CD14-positive monocyte (primary cell): ENCODE measurements at places on chromosomes 5 and 9.

DNA sequence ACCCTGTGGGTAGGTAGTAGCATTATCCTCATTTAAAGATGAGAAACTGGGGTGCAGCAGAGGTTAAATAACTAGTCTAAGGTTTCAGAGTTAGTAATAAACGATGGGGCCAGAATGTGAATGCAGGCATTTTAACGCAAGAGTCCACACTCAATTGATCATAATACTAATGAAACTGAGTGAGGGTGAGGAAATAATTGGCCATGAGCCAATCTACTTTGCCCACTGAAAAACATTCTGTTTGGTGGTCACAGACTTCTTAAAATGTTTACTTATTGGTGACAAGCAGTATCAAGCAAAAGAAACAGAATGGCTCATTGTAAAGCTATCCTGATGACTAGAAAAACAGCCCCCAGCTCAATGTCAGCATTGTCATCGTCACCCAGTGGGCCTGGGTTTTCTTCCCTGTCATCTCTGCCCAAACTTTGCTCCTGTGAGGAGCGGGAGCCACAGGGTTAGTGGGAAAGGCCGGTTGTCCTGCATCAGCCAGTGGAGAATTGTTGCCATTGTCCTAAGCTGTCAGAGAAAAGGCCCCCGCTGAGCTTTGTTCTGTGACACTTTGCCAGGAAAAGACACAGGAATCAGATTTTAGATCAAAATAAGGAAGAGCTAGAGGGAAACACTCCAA lies 77.3 kb upstream of the MAN2A1 start:
- DNase-seq, result no peak

GRCh38 chr5:179421144-179421901 lies 76.1 kb upstream of the ADAMTS2 start:
- DNase-seq, result no peak

DNA sequence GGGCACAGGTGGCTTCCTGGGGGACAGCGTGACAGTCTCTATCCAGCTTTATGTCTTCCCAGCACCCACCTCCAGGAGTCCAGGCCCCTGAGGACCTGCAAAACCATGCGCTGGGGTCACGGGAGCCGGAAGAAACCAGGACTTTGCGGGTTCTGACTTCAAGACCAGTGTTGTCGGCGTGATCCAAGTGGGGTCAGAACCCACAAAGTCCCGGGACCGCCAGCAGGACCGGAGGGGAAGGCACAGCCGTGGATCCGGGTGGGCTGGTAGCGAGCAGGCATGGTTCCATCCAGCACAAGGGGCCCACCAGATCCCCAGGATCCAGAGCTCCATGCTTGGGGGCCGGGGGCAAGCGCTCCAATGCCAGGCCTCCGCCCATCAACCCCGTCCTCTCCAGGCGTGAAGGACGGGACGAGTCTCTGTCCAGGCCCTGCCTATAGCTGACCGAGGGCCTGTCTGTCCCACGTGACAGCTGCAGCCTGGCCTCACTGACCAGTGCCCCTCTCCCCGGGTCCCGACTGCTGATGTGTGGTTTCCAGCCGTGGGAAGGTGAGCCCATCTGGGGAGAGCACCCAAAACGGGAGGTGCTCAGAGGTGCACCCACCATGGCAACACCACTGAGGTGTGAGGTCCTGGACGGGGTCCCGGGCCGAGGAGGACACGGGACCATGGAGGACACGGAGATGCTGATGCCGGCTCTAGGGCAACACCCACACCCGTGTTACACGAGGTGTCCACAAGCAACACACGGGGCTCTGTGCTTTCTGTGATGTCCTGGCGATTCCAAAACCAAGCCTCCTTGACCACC lies 48.9 kb downstream of the SLC12A7 start:
- no peak for DNase-seq

DNA sequence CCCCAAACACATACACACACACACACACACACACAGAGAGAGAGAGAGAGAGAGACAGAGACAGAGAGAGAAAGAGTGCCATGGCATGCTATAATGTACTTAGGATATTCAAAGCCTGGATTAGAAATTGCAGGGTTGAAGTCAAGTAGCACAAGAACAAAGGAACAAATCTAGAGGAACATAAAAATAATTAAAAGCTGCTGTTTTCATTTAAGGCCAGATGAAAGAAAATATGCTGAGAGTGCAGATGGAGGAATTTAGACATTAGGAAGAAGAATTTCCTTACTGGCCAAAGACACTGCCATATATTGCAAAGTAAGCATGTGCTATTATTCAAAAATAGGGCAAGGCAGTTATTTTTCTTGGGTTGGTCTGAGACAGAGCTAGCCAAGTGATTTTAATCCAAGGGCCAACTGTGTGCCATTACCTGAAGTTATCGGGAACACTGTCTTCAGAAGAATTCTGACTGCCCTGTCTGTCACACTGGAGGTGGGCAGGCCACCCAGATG lies 31.7 kb downstream of the HSD17B3 start:
- no peak for DNase-seq

DNA sequence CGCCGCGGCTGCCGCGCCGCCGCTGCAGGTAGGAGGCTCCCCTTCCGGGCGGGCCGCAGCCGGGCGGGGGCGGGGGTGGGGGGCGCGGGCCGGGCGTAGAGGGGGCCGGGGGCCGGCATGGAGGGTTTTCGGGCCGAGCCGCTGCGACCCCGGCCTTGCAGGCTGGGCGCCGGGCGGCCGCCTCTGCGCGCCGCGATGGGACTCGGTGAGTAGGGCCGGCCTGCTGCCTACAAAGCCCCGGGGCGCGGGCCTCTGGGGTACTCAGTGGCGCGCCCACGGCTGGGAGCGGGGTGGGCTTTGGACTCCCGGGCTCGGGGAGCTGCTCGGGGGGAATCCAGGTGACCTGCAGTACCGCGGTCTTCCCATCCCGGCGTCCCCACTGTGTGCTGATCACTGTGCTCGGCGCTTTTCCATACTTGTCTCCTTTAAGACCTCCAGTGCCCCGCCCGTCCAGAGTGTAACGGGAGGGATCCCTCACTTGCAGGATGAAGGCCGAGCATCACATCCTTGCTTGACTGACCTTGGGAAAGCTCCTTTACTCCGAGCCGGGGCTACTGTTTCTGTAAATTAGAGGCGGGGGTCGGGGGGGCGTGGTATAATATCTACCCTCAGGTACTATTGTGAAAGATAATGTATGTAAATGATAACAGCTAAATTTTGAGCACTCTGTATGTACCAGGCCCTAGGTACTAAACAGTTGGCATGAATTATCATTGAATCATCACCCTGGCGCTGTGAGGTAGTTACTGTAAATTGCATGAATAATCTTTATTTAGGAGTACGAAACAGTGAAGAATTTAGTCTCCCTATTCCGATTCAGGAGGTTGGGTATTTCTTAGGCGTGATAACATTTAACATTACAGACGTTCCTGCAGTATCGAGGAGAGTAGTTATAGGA lies 672 bp downstream of the MSANTD3 start:
- no peak for DNase-seq
